Psoas muscle (tissue), 8 donors: ENCODE measurements at places on chromosomes 2 and 18. TPM values are rescaled to one million over a fixed set of nuclear protein-coding genes. Genes with fewer than 3 reads are reported as not detected.

DNA sequence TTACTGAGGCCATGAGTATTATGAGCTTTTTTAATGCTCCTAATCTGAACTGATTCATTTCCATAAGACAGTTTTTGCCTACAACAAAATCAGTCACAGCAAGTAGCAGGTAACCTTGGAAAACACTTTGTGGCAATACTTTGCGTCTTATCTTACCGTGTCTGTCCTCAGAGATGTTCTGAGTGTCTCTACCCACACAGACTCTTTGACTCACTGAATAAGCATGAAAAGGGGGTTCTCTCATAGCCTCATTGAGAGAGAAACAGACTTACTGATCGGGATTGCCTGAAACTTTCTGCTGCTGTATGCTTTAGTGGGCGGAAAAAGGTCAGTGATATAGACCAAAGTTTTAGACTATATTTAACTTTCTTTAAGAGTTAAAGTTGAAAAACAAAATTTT lies 92.6 kb downstream of the MYL12B start:
- no peak overlapping the region for H3K4me3 ChIP-seq
- DNase-seq, result no peak
- no peaks in the 10 kb centered on the region for H3K27me3 ChIP-seq

The CAPN14 gene
- not detected for total RNA-seq

DNA sequence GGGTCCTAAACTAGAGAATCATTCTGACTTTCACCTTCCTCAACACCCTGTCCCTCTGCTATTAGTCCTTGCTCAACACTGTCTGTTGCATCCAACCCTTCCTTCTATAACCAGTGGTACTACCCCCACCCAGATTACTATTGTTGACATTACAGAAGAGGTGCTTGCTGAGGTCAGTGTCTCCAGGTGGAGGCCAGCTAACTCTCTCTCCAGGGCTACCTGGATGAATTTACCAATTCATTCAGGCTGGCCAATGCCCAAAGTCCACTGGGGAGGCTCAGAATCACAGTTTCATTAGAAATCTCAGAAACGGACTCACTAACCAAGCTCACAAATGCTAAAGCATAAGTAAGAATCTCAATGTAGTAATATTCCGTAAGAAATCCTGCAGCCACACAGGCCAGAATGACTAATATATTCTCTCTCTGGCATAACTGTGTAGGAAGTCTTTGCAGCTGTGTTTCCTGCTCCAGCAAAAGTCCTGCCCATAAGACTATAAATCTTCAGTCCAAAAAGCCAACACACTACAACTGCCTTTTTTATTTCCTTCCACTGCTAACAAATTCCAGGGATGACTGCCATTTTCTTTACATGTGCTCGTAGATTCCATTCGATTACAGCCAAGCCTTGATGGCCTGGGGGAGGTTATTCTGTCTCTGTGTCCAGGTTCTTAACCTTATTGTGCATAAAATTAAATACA lies 10.0 kb upstream of the TTR start:
- no peak overlapping the region for H3K27ac ChIP-seq
- no peak overlapping the region for H3K4me3 ChIP-seq
- no peaks in the 10 kb centered on the region for H3K36me3 ChIP-seq
- H3K4me1 ChIP-seq, result no peaks in the 10 kb centered on the region
- H3K27me3 ChIP-seq, result no peaks in the 10 kb centered on the region

The ZSWIM2 gene
- not detected for total RNA-seq

DNA sequence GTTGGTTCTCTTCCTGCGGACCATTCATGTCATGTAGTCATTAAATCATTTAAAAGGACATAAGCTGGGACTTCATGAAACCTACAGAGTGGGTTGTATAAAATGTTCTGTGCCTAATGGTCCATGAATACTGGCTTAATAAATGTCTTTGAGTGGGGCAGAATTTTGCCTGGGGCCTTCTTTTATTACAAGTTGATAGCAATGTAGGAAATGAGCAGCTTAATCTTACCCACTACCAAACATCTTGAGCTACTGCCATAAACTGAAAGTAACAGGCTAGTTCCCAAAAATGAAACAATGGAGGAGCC lies 130.9 kb downstream of the TMEM17 start:
- H3K27me3 ChIP-seq, result no peaks in the 10 kb centered on the region
- no peak overlapping the region for H3K4me3 ChIP-seq
- H3K36me3 ChIP-seq, result no peaks in the 10 kb centered on the region
- H3K27ac ChIP-seq, result no peak overlapping the region
- no peak for DNase-seq

The LAMA3 gene
- total RNA-seq, result 0.49 TPM
